ENCODE measurements at places on chromosomes 12 and 14. TPM values are rescaled to one million over a fixed set of nuclear protein-coding genes. Genes with fewer than 3 reads are reported as not detected.

The NANOG gene
- 0.44 TPM for total RNA-seq

The GLS2 gene
- total RNA-seq = 3.0 TPM

The PPFIA2 gene
- total RNA-seq = 1.7 TPM

The NINJ2 gene
- 0.49 TPM for total RNA-seq

The OR6J1 gene
- not detected for total RNA-seq

The NAV3 gene
- total RNA-seq = 21.9 TPM

The LALBA gene
- total RNA-seq = not detected

The SLCO1A2 gene
- total RNA-seq = 0.54 TPM

The KRT82 gene
- total RNA-seq = not detected

The NAA25 gene
- total RNA-seq = 25.4 TPM

The OR6C70 gene
- not detected for total RNA-seq

The HHIPL1 gene
- 1.0 TPM for total RNA-seq

The ERH gene
- total RNA-seq = 52.6 TPM

The IL22 gene
- not detected for total RNA-seq

The DCAF11 gene
- 128 TPM for total RNA-seq

The E2F7 gene
- 4.6 TPM for total RNA-seq

The PLXNC1 gene
- 4.6 TPM for total RNA-seq

The KLRF1 gene
- total RNA-seq = not detected

The OR4E2 gene
- total RNA-seq = not detected

The IL26 gene
- total RNA-seq = not detected

The MYF6 gene
- not detected for total RNA-seq

The CD163 gene
- total RNA-seq = 179 TPM

The CDKN3 gene
- 7.4 TPM for total RNA-seq

The GPD1 gene
- 6.5 TPM for total RNA-seq

The TAS2R42 gene
- not detected for total RNA-seq

Measured in thyroid gland (tissue), 4 donors.